ENCODE measurements at places on chromosomes 2 and 18. TPM values are rescaled to one million over a fixed set of nuclear protein-coding genes. Genes with fewer than 3 reads are reported as not detected.
A peak's percentile ranks its signal among the peaks of the same experiment; 100 is the strongest.

GRCh38 chr2:127783101-127783500 lies 27.9 kb downstream of the WDR33 start:
- DNase-seq = no peak

GRCh38 chr2:207478572-207478971 lies 51.2 kb upstream of the CREB1 start:
- DNase-seq = no peak

- DNase-seq = peak; percentile 24
These were observed 50.9 kb downstream of the CYP27C1 start for GRCh38 chr2:127169066-127169660.

- DNase-seq = peak; percentile 91
These were observed 36.4 kb upstream of the FOSL2 start for GRCh38 chr2:28356095-28356911.

Gene SLC39A10
- 14.4 TPM for polyA plus RNA-seq

GRCh38 chr18:53254265-53254664 lies 914.3 kb downstream of the DCC start:
- no peak for DNase-seq

DNA sequence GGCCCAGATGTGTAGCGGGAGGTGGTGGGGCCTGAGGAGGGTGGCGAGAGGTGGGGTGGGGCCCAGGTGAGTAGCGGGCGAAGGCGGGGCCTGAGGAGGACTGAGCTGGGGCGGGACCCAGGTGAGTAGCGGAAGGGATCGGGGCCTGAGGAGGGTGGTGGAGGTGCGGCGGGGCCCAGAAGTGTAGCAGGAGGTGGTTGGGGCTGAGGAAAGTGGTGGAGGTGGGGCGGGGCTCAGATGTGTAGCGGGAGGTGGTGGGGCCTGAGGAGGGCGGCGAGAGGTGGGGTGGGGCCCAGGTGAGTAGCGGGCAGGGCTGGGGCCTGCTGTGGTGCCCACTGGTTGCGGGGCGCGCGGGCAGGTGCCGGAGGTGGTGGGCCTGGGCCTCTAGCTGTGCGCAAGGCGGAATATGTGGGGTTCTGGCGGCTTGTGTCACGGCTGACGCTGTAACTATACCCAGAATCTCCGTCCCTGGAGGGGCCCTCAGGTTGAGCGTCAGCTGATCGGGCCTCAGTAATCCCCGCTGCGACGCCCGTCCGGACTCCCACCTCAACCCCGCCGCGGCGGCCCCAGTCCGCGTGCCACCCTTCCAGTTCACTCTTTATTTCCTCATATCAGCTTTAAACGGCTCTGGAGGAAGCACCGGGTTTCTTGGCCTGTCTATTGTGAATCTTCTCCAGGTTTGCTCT lies 866 bp upstream of the SF3B6 start:
- DNase-seq = no peak

Gene METTL5
- polyA plus RNA-seq = 46.8 TPM

GRCh38 chr2:25373269-25373981 lies 31.7 kb upstream of the DNMT3A start:
- peak; percentile 70 for DNase-seq

Gene PHOSPHO2
- 2.1 TPM for polyA plus RNA-seq

- no peak for DNase-seq
These were observed 36.2 kb downstream of the LRRFIP1 start for GRCh38 chr2:237663517-237664110.

DNA sequence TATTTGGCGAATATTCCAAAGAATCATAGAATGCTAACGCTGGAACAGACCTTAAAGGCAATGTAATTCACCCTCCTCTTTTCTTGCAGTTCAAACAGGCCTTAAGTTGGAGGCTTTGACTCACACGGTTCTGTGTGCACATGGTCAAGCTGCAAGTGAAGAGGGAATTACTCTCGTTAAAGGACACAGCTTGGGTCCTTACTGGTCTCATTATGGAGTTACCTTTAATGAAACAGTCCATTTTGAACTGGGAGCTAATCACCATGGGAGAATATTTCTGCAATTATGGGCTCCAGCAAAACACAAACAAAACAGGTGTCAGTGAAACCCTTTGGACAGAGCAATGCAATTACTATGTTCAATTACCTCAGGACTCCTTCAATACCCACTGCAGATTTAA lies 135.5 kb downstream of the GAREM1 start:
- no peak for DNase-seq

- no peak for DNase-seq
These were observed 134.3 kb upstream of the RASGRP3 start for GRCh38 chr2:33342171-33342570.

Gene MTIF2
- 22.4 TPM for polyA plus RNA-seq

Gene STK17B
- polyA plus RNA-seq = 56.3 TPM

Gene ANKRD36B
- 14.1 TPM for polyA plus RNA-seq

DNA sequence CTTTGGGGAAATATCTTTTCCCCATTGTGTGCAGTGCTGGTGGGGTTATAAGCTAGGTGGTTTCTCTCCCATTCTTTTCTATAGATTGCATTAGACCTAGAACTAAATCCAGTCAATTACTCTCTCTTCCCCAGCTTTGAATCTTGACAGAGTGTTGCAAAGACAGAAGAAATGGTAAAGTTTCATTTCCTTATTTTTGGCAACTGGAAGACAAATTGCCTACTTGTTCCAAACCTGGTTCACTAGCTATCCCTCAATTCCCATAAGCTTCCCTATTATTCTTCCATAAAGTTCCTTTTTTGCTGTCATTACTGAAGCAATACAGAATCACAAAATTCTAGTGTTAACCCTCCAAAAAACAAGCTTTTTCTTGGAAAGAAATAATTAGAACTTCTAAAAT lies 94.0 kb upstream of the ITGA4 start:
- DNase-seq = no peak

Gene HOXD12
- not detected for polyA plus RNA-seq

GRCh38 chr2:217124050-217124449 lies 264.2 kb upstream of the TNP1 start:
- no peak for DNase-seq

Gene RAB17
- polyA plus RNA-seq = 0.24 TPM

Gene ADGRF3
- 6.2 TPM for polyA plus RNA-seq

DNA sequence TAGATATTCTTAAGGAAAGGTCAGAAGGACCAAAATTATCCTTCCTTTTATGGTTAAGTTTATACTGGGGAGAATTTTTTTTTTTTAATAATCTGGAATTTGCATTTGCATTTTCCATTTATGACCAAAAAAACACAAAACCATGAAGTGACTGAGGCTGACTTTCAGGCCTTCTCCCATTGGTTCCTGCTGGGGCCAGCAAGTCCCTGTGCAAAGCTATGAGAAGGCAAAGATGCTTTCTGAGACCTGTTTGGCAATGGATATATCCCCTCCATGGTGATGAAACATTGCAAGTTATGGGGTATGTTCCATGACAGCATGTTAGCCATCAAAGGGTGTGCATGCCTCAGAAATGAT lies 60.8 kb downstream of the KIAA2012 start:
- DNase-seq = no peak

GRCh38 chr2:11820650-11821049 lies 74.2 kb downstream of the LPIN1 start:
- no peak for DNase-seq

- no peak for DNase-seq
These were observed 194.9 kb downstream of the SS18 start for GRCh38 chr18:25895518-25895917.

Gene NLRC4
- polyA plus RNA-seq = 4.2 TPM

Gene CXCR1
- 4.9 TPM for polyA plus RNA-seq

- peak; percentile 44 for DNase-seq
These were observed 38.2 kb downstream of the PDIA6 start for GRCh38 chr2:10774394-10774793.

Gene ACOXL
- polyA plus RNA-seq = 0.04 TPM

DNA sequence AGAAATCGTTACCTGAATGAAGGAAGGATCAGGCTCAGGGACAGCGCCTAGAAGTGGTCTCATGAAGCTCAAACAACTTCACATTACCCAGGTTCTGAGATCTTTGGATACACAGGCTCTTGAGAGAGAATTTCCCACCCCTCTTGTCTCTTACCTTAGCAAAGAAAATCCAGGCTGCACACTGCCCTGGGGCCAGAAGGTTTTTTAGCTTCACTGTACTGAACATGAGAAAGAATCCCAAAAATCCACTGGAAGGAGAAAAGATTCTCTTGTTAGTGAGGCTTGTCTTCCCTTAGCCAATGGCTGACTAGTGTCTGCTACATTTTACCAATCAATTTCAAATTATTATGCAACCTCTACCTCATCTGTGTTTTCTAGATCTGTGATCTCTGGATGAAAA lies 101.0 kb upstream of the RIOK3 start:
- no peak for DNase-seq

GRCh38 chr2:194985258-194985657 lies 671.8 kb upstream of the SLC39A10 start:
- DNase-seq = no peak

Gene TUBA3E
- not detected for polyA plus RNA-seq

GRCh38 chr2:239252801-239253200 lies 148.0 kb downstream of the HDAC4 start:
- DNase-seq = peak; percentile 89

DNA sequence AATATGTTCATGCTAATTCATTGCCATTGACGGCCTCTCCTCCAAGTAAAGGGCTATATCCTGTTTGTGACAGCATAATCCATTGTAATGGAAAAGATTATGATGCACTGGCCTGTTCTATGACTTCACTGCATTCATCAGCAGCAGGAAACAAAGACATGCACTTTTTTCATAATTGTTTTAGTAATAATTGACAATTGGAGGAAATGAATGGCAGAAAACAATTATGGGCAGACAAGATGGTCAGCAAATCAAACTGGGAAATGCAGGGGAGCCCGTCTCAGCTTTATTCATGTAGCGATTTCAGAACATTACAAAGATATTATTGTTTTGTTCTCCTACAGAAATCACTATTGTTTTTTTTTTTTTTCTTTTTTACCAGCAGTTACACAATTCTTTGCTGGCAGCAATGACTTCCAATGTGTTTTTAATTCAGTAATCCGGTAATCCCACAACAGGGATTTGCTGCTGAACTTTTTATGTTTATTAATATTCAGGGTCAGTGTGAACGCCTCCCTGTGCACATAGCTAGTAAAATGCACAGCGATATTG lies 33.8 kb upstream of the RASGRP3 start:
- no peak for DNase-seq

- DNase-seq = no peak
These were observed 44.0 kb downstream of the MYL12B start for GRCh38 chr18:3305933-3306332.

DNA sequence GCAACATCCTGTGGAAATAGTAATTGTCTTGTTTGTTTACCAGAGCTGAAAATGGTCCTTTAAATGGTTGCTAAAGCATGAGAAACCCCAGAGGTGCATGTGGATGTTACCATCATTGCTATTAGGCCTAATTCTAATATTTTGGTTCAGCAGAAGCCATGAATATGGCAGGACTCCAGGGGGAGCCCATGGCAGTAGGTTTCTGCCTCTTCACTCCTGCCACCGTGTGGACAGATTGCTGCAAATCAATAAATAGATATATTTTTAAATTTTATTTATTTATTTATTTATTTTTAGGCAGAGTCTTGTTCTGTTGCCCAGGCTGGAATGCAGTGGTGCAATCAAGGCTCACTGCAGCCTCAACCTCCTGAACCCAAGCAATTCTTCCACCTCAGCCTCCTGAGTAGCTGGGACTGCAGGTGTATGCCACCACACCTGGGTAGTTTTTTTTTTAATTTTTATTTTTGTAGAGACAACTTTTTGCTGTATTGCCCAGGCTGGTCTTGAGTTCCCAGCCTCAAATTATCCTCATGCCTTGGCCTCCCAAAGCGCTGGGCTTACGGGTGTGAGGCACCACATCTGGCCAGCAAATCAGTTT lies 54.9 kb upstream of the CAPN13 start:
- no peak for DNase-seq

Gene AKAIN1
- not detected for polyA plus RNA-seq

GRCh38 chr18:63758615-63759240 lies 16.5 kb upstream of the SERPINB7 start:
- DNase-seq = no peak

GRCh38 chr18:59748628-59749360 lies 51.6 kb upstream of the CCBE1 start:
- no peak for DNase-seq

Gene IMP4
- polyA plus RNA-seq = 85.0 TPM

DNA sequence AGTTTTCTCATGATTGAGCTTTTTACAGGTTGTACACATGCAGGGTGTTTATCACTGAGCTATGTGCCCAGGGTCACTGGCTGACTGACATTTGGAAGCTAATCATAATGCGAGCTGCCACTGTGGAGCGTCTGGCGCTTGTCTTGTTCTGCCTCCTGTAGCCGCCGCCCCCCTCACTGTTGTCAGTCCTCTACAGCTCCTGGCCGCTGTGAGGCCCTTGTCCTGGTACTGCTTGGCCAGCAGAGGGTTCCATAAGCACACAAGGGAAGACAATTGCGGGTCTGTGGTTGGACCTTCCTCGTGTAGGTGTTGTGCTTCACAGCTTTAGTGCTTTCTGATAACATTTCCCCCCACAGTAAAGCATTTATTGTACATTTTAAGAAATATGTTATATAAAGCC lies 105.6 kb upstream of the LDLRAD4 start:
- DNase-seq = no peak

- DNase-seq = peak; percentile 84
These were observed 814 bp downstream of the FZD7 start for GRCh38 chr2:202034249-202035088.

Gene CPLX4
- 0.04 TPM for polyA plus RNA-seq

GRCh38 chr2:121018136-121019061 lies 266.6 kb downstream of the TFCP2L1 start:
- DNase-seq = no peak
